NCI-H1930 (cell line): ENCODE measurements at places on chromosomes 4 and X.
A peak's percentile ranks its signal among the peaks of the same experiment; 100 is the strongest.

- DNase-seq: no peak
Measured at GRCh38 chrX:74578137-74578536, 36.3 kb downstream of the RLIM start.

GRCh38 chrX:134753718-134754008 lies 95.4 kb upstream of the PLAC1 start:
- DNase-seq: no peak

GRCh38 chrX:40158036-40158706 lies 60.4 kb upstream of the BCOR start:
- DNase-seq: peak; percentile 41

- no peak for DNase-seq
Measured at GRCh38 chrX:25016938-25017598, 1.3 kb upstream of the ARX start.

- DNase-seq: no peak
Measured at GRCh38 chrX:84487365-84488353, 14.6 kb downstream of the HDX start.

GRCh38 chr4:8171984-8172924 lies 13.6 kb upstream of the ABLIM2 start:
- DNase-seq: no peak

GRCh38 chr4:19807505-19807904 lies 444.2 kb upstream of the SLIT2 start:
- no peak for DNase-seq

- DNase-seq: no peak
Measured at GRCh38 chr4:140150636-140150885, 3.4 kb downstream of the MAML3 start.

DNA sequence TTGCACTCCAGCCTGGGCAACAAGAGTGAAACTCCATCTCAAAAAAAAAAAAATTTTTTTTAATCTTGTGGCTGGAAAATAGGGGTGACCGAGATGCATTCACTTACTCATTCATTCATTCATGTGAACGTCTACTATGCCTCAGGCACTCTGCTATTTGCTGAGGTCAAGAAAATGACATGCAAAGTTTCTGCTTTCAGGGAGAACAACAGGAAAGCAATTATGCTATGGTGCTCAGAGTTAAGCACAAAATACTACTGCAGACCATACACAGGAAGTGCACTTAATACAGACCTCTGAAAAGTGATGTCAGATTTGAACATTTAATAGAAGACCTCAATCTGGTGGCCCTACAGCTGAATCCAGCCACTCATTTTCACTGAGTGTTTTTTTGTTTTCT lies 59.6 kb upstream of the DUSP21 start:
- no peak for DNase-seq

GRCh38 chr4:91362125-91362524 lies 941.6 kb upstream of the GRID2 start:
- DNase-seq: no peak

GRCh38 chr4:80471756-80472155 lies 136.2 kb downstream of the CFAP299 start:
- peak; percentile 35 for DNase-seq

DNA sequence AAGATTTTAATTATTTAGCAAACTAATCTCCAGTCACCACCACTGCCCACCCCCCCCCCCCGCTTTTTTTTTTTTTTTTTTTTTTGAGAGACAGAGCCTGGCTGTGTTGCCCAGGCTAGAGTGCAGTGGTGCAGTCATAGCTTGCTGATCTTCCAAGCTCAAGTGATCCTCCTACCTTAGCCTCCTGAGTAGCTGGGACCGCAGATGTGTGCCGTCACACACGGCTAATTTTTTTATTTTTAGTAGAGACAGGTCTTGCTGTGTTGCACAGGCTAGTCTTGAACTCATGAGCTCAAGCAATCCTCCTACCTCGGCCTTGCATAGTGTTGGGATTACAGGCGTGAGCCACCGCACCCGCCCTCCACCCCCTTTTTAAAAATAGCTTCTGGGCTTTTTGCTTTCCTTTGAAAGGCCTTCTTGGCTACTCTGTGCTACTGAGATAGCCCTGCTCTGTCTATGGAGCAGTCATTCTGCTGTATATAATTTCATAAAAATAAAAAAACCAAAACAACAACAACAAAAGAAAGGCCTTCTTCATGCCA lies 18.7 kb downstream of the TXLNG start:
- no peak for DNase-seq

- DNase-seq: no peak
Measured at GRCh38 chr4:70629469-70630090, 1.0 kb downstream of the ENAM start.

DNA sequence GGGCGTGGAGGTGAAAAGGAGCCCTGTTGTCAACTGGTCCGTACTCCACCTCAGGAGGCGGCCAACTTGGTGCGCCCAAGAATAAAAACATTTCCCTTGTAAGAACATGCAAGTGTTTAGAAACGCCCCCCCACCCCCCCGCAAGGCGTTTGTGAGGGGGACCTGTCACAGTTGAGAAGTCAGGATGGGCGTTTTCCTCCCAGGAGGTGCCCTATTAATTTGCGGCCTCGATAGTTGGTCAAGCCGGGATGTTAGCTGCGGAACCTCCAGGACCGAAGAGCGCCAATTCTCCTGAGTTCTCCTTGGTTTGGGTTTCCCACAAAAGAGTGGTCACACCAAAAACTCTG lies 651 bp upstream of the SAP30 start:
- no peak for DNase-seq

- no peak for DNase-seq
Measured at GRCh38 chr4:139050446-139050845, 34.9 kb downstream of the NOCT start.

DNA sequence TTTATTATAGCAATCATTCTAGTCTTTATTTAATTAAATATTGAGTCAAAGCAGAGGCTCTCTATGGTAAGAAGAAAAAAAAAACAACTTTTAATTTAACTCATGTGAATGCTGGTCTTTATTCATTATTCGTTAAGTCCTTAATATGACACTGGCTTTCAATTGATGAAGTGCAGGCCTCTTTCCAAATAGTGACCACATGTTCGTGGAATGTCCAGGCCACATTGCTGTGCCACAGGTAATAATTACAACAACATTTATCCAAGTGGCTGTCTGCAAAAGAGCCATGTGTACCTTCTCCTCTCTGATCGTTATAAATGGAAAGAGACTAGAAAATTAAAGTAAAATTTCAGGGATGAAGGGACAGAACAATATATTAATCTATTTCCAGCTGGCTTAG lies 220.1 kb upstream of the PABPC4L start:
- no peak for DNase-seq

GRCh38 chr4:40672528-40673522 lies 43.2 kb upstream of the RBM47 start:
- DNase-seq: no peak

- DNase-seq: no peak
Measured at GRCh38 chr4:138298866-138299265, 56.7 kb upstream of the SLC7A11 start.

DNA sequence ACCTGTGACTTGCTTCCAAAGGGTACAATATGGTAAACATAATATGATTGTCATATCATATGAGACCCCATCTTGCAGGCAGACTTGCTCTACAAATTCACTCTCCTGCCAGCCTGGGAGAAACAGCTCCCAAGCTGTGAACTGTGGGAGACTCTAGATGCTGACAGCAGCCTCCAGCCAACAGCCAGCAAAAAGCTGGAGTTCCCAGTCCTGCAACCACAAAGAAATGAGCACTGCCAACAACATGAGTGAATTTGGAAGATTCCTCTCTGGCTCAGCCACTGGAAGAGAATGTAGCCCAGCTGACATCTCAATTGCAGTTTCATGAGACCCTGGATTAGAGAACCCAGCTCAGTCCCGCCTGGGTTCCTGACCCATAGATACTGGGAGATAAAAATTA lies 145.4 kb downstream of the QDPR start:
- DNase-seq: no peak

GRCh38 chr4:89773805-89774204 lies 63.2 kb downstream of the SNCA start:
- no peak for DNase-seq

DNA sequence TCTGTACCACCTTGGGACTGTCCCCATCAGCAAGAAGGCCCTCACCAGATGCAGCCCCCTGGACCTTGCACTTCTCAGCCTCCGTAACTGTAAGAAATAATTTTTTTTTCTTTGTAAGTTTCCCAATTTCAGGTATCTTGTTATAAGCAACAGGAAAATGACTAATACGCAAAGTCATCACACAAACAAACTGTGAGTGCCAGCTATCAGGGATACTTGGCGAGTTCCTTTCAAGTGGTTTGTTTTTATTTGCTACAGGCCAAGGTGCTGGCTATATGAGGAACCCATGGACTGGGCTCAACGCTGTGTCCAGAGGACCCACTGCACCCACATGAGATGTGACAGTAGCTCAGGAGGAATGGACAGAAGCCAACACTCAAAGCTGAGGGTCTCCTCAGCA lies 11.5 kb upstream of the GPM6B start:
- DNase-seq: no peak

GRCh38 chr4:86970447-86971354 lies 35.9 kb downstream of the AFF1 start:
- no peak for DNase-seq

- no peak for DNase-seq
Measured at GRCh38 chr4:173345648-173346047, 11.5 kb upstream of the HMGB2 start.

DNA sequence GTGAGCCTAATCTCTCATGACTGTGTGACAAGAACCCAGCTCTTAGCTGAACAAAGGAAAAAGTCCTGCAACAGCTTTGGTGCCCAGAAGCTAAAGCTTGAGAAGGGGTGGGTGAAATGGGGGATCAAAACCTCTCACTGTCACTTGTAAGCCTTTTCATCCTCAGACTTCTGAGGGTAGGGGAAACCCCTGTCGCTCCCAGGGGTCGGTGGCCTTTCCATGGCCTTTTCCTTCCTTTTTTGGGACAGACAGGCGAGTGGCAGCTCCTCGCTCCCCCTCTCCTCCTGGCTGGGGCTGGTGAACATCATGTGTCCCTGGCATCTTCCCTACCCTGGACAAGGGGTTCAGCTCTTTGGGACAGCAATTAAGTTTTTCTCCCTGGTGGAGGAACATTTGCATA lies 78.2 kb downstream of the FAM47A start:
- DNase-seq: no peak

DNA sequence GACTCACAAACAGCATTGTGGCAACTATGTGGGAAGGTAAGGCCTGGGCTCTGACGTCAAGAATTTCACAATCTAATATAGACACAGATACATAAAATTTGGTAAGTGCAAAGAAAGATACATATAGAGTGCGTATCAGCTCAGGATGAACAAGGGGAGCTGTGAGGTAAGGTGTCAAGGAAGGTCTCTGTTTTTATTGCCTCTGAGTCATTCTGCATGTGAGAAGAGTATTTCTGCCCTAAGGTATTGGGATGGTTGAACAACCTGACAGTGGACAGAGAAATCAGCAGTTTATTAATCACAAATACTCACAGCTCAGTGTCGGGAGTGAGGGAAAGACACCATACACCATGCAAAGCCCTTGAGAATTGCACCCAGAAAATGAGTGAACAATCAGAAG lies 89.8 kb downstream of the COMMD8 start:
- DNase-seq: no peak

- DNase-seq: no peak
Measured at GRCh38 chrX:3312109-3312508, 34.3 kb downstream of the MXRA5 start.

- no peak for DNase-seq
Measured at GRCh38 chr4:39539089-39539611, 11.9 kb upstream of the UGDH start.

DNA sequence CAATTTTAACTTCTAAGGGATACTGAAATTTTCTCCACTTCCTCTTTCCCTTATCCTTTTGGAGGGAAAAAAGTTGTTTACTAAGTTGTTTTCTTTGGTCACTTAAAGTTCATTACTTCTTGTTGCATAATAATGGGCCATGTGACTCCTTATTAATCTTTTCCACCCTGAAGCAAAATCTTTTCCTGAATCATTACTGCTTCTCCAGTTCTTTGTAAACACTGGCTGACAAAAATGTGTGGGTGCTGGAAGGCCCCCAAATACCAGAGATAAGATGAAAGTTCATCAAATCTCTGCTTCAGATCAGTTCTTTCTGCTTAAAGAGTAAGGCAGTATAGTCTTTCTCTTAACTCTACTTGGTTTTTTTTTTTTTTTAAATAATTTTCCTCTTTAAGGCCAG lies 108.9 kb upstream of the NHS start:
- no peak for DNase-seq

DNA sequence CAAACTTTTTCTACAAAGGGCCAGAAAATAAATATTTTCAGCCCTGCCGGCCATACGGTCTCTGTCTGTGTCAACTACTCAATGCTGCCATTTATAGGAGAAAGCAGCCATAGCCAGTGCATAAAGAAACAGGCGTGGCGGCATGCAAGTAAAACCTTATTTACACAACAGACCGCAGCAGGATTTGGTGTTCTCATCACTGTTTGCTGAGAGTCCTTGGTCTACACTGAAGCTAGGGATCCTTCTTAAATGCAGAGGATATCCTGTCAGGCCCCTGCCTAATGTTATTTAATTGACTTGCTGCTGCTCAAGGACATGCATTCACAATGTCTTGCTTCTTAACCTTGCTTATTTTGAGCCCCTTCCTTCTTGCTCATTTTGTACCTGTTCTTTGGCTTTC lies 54.7 kb downstream of the CPE start:
- DNase-seq: no peak

GRCh38 chrX:46255046-46255445 lies 290.2 kb downstream of the ZNF674 start:
- DNase-seq: no peak

DNA sequence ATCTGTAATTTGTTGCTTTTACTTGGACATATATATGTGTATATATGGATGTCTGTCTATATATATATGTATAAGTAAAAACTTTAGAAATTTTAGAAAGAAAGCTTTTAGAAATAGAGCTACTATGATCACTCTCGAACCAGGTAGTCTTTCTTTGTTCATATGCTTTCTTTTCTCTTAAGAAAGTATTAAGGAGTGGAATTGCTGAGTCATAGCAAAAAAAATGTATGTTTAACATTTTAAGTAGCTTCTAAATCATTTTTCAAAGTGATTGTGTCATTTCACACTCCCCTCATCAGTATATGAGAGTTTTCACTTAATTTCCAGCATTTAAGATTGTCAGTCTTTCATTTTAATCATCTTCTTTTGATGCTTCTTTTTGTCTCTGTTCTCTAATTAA lies 447.9 kb upstream of the TECRL start:
- DNase-seq: no peak
